NCI-H510A treated with DMSO at 0.1 percent for 48 hours (cell line): ENCODE measurements at places on chromosomes 13 and 19.

DNA sequence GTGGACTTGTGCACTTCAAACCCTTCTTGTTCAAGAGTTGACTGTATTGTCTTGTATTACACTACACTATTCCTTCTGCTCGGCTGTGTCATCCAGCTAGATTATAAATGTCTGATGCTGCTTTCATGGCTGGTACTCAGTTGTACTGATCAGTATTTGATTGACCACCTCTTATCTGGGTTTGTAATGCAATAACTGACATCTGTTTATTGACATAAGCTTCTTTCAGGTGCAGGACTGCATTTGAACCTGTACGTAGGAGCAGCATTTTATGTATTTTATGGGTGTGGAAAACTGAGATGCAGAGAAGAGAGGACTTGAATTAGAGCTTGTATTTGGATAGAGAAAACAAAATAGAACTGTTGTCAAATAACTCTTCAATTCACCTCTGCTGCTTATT lies 309.2 kb downstream of the FGF9 start:
- peak; percentile 16 for DNase-seq

- DNase-seq: no peak
These were observed 263.1 kb downstream of the ZNF536 start for GRCh38 chr19:30634996-30635975.

DNA sequence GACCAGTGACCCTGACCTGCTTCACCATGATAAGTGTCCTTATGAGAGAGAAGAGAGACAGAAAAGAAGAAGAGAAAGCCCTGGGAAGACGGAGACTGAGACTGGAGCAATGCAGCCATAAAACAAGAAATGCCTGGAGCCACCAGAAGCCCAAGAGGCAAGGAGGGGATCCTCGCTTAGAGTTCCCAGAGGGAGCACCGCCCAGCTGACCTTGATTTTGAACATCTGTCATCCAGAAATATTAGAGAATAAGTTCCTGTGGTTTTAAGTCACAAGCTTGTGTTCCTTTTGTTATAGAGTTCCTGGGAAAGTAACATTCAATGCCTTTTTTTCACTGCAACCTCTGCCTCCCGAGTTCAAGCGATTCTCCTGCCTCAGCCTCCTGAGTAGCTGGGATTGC lies 20.2 kb downstream of the CERS1 start:
- DNase-seq: no peak

- DNase-seq: no peak
These were observed 67.5 kb downstream of the POSTN start for GRCh38 chr13:37531049-37531448.

- DNase-seq: no peak
These were observed 97.1 kb upstream of the UBAC2 start for GRCh38 chr13:99103536-99103935.

DNA sequence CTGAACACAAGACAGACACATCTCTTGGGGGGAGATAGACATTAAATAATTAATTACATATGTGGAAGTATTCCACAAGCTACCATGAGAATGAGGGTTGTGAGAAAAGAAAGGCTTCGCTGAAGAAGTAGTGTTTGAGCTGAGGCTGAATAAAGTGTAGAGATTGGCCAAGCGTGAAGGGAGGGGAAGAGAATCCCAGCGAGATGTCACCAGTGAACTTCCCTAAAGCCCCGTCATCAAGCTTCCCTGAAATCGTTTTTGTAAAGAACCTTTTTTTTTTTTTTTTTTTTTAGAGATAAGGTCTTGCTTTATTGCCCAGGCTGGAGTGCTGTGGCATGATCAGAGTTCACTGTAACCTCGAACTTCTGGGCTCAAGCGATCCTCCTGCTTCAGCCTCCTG lies 235.2 kb downstream of the KCNRG start:
- DNase-seq: no peak

GRCh38 chr13:20222553-20222952 lies 9.6 kb downstream of the GJB6 start:
- DNase-seq: no peak

- DNase-seq: no peak
These were observed 805.7 kb downstream of the PCDH9 start for GRCh38 chr13:66424422-66424821.

GRCh38 chr13:96734499-96734898 lies 259.8 kb downstream of the OXGR1 start:
- no peak for DNase-seq

DNA sequence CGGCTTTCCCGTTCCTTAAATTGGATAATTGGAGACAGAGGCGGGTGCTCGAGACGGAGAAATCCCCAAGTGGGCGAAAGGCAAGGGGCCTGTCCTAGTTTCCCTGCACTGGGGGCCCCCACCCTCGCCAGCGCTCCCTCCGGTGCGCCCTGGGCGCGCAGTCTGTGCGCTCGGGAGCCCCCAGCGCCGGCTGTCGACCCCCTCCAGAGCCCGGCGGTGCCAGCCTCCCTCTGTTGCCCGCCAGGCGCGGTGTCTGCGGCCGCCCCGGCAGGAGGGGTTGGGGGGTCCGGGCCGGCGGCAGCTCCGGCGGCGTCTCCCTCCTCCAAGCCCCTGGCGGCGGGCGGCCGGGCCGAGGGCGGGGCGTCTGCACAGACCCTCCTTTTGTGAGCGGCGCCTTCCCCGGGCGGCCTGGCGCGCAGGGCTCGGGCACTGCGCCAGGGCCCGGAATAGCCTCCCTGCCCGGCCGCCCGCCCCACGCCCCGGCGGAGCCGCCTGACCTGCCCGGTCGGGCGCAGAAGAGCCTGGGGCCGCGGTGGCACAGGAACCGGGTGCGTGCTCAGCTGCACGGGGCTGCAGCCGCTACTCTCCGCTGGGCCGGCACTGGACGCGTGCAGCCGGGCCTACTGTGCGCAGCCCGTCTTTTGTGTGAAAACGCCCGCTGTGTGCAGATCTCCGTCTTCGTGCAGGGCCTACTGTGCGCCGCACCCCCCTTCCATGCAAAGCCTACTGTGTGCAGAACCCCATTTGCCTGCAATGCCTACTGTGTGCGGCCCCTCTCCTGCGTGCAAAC lies 13.2 kb downstream of the GADD45B start:
- no peak for DNase-seq

DNA sequence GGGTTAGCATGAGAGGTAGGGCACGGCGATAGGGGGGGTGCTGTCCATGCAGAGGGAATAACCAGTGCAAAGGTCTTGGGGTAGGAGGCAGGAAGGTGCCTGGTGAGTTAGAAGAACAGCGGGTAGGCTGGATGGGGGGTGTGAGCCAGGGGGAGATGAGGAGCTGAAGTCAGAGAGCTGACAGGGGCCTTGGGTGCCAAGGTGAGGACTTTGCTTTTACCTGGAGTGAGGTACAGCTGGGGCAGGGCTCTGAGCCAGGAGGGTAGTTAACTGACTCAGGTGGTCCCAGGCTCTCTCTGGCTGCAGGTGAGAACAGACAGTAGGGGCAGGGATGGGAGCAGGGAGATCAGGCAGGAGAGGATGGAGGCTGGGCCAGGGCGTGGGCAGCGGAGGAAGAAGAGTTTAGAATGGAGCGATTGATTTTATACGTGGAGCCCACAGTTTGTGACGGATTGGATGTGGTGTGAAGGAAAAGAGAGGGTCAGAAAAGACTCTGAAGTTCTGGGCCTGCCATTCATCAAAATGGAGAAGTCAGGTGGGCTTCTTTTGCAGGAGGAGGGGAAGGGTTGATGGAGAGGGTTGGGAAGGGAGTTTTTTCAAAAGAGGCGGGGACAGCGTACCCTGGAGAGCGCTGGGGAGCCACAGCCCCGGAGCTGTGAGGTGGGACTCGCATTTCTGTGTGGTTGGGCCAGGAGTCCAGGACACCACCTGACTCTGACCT lies 1.2 kb upstream of the GRAMD1A start:
- DNase-seq: no peak

DNA sequence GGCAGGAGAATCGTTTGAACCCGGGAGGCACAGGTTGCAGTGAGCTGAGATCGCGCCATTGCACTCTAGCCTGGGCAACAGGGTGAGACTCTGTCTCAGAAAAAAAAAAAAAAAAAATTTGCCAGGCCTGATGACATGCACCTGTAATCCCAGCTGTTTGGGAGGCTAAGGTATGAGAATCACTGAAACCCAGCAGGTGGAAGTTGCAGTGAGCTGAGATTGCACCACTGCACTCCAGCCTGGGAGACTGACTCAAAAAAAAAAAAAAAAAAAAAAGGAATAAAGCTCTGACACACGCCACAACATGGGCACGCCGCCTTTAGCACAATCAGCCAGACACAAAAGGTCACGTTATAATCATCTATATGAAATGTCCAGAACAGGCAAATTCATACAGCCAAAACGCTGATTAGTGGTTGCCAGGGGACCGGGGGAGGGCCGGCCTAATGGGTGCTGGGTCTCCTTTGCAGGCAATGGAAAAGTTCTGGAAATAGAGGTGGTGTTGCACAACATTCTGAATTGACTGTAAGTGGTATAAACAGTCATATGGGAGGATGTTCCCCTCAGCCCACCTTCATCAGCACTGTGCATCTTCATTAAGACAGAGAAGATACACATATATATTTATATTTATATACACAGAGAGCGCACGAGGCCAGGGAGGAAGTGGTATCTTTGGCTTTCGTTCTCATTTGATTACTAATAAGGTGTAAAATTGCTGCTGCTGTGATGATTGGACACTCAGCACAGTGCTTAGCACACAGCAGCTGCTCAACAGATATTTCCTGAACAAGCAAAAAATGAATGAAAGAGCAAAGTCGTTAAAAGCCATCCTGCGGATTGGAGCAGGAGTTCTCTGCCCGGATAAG lies 3.8 kb downstream of the HSPBP1 start:
- no peak for DNase-seq

GRCh38 chr19:52748336-52748950 lies 13.6 kb upstream of the ZNF611 start:
- no peak for DNase-seq

- DNase-seq: no peak
These were observed 265.9 kb downstream of the TBC1D4 start for GRCh38 chr13:75216038-75216437.

DNA sequence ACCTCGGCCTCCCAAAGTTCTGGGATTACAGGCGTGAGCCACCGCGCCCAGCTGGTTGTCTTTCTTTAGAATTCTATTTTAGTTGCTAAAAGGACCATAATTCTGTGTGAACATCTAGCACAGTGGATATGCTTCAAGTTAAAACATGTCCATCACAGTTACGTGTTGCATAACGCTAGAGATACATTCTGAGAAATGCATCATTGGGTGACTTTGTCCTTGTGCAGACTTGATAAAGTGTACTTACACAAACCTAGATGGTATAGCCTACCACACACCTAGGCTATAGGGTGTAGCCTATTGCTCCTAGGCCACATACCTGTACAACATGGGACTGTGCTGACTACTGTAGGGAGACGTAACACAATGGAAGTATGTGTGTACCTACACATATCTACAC lies 35.4 kb downstream of the DOCK9 start:
- DNase-seq: no peak

DNA sequence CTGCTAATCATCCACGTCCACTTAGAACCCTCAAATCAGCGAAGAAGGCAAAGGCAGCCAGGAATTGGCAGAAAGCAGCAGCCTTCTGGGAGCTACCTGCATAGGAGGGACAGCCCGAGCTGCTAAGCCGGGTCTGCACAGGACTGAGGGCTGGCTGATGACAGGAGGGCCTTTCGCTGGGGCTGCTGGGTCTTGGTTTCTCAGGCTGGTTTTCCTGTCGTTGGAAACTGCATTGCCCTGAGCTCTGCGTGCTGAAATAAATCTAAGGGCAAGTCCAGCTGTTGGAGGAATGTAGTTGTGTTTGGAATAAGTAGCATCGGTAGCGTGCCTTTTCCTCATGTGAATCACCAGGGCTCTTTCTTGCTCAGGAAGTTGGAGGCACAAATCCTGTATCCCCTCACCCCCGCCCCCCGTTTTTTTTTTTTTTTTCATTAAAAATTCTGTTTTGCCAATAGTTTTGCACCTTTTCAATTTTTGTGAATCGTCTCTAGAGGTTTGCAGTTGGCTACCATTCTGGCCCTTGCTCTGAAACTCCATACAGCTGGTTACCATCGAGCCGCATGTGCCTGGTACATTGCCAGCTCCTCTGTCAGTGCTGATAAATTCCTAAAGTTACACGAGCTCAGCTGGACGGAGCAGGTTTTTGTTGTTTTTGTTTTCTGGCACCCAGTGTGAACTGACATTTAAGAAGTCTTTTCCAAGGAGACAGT lies 193.9 kb upstream of the RNF113B start:
- DNase-seq: peak; percentile 14

DNA sequence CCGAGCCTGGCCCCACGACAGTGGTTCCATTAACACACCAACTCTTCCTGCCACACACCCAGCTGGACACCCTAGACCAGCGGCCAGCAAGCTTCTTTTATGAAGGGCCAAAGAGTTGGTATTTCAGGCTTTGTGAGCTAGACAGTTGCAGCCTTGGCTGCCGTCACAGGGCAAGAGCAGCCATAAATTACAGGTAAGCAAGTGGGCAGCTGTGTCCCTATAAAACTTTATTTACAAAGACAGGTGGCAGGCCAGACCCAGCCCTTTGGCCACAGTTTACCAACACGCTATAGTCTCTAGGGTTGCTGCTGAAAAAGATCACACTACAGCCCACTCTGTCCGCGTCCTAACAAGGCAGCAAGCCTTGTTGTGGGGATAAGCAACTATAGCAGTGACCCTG lies 13.3 kb downstream of the ELL start:
- no peak for DNase-seq

DNA sequence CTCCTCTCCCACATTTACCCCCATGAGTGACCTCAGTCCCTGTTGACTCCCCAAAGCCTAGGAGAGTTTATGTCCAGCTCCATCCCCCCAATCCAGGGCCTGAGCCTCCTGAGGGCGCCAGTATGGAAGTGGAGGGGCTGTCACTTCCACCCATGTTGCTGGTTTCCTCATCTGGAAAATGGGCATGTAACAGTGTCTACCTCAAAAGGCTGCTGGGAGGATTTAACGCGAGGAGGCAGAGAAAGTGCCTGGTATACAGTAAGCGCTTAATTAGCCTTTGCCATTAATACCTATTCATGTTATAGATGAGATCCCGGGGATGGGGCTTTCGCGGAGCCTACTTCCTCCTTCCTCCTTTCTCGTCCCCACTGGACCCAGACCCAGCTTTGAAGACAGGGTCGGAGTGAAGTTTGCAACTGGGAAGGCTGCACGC lies 476 bp downstream of the TYK2 start:
- peak; percentile 31 for DNase-seq

GRCh38 chr13:90757127-90757680 lies 590.3 kb upstream of the MIR17HG start:
- no peak for DNase-seq

- DNase-seq: peak; percentile 21
These were observed 6.2 kb downstream of the RPS19 start for GRCh38 chr19:41866284-41866683.

- no peak for DNase-seq
These were observed 15.1 kb downstream of the PLPP2 start for GRCh38 chr19:275958-276646.

DNA sequence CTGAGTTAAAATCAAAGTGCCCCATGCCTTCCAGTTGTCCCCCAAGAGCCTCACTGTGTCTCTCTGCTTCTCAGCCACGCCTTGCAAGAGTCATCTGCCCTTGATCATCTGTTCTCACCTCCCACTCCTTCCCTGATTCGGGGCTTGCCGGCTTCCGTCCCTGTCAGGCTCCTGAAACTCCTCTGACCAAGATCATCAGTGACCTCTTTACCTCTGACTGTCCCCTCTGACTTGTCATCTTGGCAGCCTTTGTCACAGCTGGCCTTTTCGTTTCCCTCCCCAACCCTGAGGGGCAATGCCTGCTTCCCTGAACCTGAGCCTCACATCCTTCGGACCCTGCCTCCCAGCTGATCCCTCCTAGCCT lies 66.3 kb downstream of the MAP4K1 start:
- DNase-seq: no peak

- no peak for DNase-seq
These were observed 27.6 kb downstream of the C19orf47 start for GRCh38 chr19:40320558-40320935.

GRCh38 chr19:49017666-49018351 lies 918 bp upstream of the LHB start:
- peak; percentile 19 for DNase-seq

- no peak for DNase-seq
These were observed 14.0 kb downstream of the GRAMD1A start for GRCh38 chr19:35013820-35014754.
